H7 (cell line): ENCODE measurements at places on chromosomes 5 and 9.
A peak's percentile ranks its signal among the peaks of the same experiment; 100 is the strongest.

DNA sequence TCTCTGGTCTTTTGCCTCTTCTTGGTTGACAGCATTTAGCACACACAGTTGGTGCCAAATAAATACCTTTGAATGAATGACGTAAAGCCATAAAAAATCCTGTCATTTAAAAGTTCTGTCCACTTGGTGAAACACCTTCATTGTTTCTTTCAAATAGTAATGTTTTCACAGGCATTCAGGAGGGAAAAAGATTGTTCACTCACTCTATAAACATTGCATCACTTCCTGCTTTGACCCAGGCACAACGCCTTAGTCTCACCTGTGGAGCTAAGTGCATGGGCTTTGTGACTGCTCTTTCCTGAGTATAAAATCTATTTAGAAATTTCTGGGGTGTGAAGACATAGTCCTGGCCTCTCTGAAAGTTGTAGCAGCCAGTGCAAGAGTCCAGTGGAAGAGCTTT, 88.9 kb upstream of the CXCL14 start:
- DNase-seq = no peak

- no peak for DNase-seq
Observed at GRCh38 chr5:5288201-5288600, 134.3 kb upstream of the ICE1 start.

- DNase-seq = peak; percentile 29
Observed at GRCh38 chr9:111759762-111760639, 34.7 kb downstream of the SHOC1 start.

DNA sequence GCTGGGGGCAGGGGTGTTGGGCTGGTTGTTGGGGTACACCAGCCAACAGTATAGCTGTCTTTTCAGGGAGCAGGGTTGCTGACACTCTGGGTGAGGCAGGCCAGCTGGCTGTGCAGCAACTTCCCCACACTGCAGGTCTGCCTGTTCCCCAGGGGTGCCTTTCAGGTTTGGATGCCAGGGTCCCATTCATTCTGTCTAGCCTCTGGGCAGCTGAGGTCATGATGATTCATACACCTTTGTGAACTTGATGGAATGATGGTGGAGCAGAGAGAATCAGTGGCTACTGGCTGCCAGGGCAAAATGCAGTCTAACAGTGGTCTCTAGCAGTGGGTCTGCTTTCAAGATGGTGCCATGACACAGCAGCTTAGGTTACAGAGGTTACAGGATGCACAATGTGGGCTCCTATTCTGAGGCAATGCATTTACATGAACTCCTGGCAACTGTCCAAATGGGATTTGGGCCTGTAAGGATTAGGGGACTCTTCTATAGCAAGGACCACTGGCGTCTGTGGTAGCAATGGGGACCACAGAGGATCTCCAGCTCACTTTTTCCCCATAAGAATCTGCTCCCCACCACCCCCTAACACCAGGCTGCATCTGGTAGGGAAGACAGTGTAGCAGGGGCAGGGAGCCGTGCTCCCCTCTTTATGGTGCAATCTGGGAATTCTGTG, 103.7 kb downstream of the FEM1C start:
- no peak for DNase-seq

DNA sequence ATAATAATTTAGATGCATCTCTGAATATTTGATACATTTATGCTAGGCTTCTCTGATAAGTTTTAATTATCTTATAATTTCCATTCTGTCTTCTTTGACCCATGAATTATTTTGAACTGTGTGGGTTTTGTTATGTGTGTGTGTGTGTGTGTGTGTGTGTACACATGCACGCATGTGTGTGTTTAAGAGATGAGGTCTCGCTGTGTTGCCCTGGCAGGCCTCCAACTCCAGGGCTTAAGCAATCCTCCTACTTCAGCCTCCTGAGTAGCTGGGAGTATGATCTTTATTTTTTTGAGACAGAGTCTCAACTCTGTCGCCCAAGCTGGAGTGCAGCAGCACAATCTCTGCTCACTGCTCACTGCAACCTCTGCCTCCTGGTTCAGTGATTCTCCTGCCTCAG, 75.4 kb downstream of the NDUFAF2 start:
- DNase-seq = no peak

GRCh38 chr9:116303270-116303669, 149.7 kb downstream of the PAPPA start:
- DNase-seq = no peak

- peak; percentile 60 for DNase-seq
Observed at GRCh38 chr5:65482736-65483545, 1.2 kb upstream of the ADAMTS6 start.

- DNase-seq = no peak
Observed at GRCh38 chr9:21428235-21428634, 12.0 kb upstream of the IFNA1 start.

GRCh38 chr5:23820765-23821471, 313.5 kb downstream of the PRDM9 start:
- peak; percentile 2 for DNase-seq

GRCh38 chr5:140219068-140219991, 44.3 kb downstream of the CYSTM1 start:
- no peak for DNase-seq

GRCh38 chr5:95669540-95669939, 13.3 kb downstream of the SPATA9 start:
- no peak for DNase-seq

GRCh38 chr9:77457916-77458592, 190.1 kb downstream of the GNA14 start:
- DNase-seq = peak; percentile 75

DNA sequence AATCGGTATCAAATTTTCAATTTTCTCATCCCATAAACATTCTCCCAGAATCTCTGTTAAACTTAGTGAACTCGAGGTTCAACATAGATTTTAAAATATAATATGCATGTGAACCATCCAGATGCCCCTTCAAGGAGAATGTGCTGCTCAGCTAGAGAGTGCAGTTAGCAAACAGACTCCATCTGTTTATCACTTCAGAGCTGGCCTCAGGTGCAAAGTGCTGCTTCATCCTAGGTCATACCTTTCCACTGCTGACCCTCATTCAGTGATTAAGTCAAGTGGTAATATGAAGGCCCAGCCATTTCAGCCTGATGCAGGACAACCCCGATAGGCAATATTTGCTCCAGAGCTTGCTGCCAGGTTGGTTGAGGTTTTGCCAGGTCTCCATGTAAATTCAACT, 339.0 kb upstream of the POU5F2 start:
- no peak for DNase-seq

DNA sequence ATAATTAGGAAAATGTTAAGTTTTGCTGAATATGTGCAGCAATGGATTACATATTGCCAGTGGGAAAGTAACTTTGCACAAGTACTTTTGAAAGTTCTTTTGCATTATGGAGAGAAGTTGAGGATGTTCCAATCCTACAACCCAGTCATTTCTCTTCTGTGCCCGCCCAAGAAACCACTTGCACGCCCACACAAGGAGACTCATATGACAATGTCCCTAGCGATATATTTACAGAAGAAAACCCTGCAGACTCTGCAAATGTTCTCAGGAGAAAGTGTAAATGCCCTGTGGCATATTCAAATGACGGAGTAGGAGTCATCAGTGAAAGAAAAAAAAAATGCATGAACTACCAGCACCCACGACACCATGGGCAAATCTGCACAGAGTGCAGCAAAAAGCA, 356.5 kb downstream of the CTNND2 start:
- no peak for DNase-seq

DNA sequence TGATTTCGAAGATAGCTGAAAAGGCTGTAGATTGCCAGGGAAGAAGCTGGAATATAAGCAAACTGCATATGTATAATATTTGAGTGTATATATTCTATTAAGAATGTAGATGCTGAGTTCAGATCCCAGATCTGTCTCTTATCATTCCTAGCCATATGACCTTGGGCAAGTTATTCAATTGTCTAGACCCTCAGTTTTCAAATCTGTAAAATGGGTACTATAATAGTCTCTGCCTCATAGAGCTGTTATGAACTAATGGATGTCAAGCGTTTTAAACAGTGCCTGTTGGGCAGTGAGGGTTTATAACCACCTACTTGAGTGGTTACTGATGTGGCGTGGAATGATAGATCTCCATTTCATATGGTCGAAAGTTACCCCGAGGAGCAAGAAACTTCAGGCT, 130.4 kb downstream of the GAS1 start:
- DNase-seq = no peak

DNA sequence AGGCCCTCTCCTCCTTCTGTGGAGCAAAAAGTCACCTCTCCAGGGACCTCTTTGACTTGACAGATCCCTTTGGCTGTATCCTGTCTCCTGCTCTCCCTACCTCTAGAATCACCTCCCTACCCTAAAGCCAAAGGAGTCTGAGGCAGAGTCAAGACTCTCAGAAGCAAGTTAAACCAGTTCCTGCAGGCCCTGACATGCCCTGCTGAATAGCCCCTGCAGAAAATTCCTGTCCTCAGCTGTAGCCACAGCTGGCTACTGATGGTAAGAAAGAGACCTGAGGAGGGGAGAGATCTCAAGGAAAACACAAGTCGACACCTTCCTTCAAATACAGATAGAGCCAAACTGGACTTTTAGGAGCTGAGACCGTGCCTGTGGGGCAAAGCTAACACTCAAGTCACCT, 23.7 kb upstream of the UBAP2 start:
- DNase-seq = no peak

- peak; percentile 4 for DNase-seq
Observed at GRCh38 chr5:66529182-66529581, 67.0 kb upstream of the MAST4 start.

DNA sequence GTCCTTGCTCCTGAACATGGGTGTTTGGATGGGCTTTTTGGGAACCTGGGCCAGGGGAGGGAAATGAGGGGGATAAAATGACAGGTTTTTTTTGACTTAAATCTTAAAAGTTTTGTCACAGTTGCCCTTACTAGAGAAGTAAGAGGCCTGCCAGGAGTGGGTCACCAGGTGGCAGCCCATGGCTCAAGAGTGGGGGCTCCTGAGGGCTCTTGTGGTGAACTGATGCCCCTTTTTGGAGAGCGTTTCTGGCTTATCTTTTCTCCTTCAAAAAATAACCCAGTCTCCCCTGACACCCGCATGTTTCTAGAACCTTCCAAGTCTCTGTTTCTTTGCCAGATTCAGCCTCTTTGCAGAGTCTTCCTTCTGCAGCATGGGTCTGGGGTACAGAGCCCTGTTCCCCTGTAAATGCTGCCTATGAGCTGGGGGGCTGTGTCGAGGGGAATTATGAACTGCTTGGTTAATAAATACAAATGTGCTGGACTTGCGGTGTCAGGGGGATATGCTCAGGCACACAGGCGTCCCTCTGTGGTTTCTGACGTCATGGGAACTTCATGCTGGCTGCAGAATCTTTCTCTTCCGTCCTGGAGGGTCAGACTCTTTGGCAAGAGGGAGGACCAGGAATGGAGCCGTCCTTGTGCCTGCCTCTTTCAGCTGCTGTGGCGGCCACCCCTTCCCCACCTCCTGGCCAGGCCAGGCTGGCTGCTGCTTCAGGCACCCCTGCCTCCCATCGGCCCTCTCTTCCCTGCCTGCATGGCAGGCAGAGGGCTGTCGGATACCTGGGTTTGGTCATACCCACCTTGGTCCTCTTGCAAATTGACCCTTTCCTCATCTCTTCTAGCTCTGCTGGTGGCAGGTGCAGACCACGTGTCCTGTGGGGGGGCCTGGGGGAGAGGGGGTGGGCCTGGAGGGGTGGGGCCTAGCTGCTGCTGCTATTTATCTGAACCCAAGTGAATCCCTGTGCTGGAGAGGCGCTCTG, 30.1 kb downstream of the PTPA start:
- peak; percentile 75 for DNase-seq

DNA sequence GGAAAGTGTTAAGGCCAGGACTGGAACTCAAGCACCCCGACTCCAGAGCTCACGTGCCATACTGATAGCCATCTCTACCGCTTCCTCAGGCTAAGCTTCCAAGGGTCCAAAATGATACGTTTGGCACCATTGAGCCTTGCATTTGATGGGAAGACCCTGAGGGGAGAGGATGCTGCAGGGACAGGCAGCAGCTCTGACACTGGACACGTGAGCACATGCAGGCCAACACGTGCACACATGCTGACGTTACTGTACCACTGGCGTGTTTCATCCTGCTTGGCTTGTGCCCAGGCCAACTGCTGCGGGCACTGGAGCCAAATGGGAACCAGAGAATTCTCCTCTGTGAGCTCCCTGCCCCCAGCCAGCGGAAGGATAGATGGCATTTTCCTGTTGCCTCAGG, 5.2 kb downstream of the FAT2 start:
- DNase-seq = no peak

GRCh38 chr5:13731121-13731628, 213.3 kb downstream of the DNAH5 start:
- DNase-seq = no peak

DNA sequence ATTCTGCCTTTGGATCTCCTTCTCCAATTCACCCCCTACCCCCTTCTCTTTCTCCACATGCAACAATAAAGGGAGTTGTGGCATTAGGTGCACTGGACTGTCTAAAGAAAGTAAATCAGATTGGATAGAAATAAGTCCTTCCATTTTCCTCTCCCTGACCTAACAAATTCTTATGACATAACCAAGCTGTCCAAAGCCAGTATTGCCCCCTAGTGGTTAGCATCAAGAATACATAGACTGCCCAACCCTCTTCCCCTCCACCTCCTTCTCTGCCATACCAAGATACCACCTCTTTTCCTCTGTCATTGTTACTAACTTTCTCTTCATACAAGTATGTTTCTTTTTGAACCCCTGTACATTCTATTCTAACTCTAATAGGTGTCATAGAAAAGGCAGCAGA, 45.7 kb downstream of the PPARGC1B start:
- peak; percentile 74 for DNase-seq

- DNase-seq = no peak
Observed at GRCh38 chr9:20940447-20941173, 90.8 kb downstream of the HACD4 start.

GRCh38 chr5:124650147-124650561, 96.3 kb downstream of the ZNF608 start:
- no peak for DNase-seq

GRCh38 chr5:177194268-177194667, 60.7 kb downstream of the NSD1 start:
- no peak for DNase-seq

DNA sequence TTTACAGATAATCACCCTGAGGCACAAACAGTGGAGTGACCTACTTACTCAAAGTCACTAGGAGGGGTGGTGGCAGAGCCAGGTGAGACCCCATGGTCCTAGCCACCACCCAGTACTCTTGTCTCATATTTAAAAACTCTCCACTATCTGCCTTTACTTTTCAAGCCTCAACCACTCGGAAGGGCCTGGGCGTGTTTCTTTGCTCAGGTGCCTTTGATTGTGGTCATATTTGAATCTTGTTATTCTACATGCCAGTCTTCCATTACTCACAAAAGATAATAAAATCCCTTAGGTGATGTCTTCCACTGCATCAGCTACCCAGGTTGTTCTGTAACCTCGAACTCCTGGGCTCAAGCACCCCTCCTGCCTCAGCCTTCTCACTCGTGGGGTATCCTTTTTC, 20.7 kb upstream of the TRIM36 start:
- DNase-seq = no peak
